Urinary bladder (tissue), 4 donors: ENCODE measurements at places on chromosomes 6 and 20.

- DNase-seq = no peak
Measured at GRCh38 chr6:441126-441920, 49.8 kb downstream of the IRF4 start.

DNA sequence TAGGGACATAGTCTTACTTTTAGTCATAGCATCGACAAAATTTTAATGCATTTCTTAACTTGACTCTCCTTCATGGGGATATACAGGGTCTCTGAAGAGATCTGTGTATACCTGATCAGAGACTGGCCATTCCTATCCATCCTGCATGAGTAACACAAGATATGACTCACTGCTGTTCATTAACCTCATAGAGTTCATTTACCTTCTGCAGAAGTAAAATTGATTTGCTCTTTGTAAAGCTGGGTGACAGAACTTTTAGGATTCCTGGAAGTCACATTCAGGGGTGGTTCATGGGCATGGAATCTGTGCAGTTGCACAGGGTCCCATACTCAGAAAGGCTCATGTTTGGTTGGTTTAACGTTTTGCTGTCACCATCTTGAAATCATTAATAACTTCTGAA lies 53.2 kb downstream of the PDE7B start:
- DNase-seq = no peak

DNA sequence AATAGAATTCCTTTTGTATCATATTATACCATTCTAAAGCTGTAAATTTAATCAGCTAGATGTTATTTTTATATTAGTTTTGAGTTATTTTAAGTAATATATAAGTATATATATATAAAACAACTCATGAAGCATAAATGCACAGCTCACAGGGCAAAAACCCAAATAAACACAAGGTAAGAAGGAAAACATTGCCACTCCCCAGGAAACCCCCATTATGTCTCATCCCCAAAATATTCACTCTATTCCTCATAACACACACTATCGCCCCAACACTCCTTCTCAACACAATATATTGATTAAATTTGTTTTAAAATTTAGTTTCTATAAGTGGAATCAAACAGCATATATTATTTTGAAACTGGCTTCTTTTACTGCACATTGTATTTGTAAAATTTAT lies 98.6 kb upstream of the FAM83B start:
- no peak for DNase-seq

DNA sequence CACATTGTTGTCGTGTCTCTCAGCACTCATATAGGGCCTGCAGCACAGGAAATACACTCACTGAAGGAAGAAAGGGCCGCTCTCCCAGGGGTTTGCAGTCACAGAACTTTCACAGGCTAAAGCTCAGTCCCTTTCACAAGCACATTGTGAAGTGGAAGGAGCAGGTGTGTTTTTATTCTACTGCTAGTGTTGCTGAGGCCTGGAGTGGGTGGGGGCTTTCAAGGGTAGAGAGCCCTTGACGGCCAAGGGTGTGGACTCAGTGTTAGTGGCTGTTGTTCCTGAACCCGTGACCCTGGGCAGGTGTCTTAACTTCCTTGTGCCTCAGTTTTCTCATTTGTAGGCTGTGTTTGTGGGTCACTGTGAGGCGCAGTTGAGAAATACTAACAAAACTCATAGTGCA lies 66.2 kb upstream of the SLC22A1 start:
- no peak for DNase-seq

DNA sequence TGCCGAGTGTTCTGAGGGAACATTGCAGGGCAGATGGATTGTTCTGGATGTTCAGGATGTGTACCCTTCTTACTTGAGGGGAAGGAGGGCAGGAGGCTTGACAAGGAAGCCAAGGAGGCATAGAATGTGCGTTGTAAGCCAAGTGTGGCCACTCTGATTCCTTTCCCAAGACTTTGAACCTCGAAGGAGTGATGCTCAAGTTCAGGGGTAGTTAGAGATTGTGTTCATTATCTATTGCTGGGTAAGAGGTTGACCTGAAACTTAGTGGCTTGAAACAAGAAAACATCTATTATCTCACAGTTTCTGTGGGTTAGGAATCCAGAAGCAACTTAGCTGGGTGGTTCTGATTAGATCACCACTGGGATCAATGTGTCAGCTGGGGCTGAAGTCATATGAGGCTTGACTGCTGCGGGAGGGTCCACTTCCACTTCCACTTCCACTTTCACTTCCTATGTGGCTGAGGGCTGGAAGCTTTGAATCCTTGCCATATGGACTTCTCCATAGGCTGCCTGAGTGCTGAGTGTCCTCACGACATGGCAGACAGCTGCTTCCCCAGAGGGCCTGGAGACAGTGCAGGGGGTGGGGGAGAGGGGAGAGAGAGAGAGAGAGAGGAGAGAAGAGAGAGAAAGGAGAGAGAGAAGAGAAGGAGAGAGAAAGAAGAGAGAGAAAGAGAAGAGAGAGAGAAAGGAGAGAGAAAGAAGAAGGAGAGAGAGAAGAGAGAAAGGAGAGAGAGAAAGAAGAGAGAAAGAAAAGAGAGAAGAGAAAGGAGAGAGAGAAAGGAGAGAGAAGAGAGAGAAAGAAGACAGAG lies 6.9 kb upstream of the CD40 start:
- DNase-seq = no peak

GRCh38 chr20:49595346-49595745 lies 27.4 kb upstream of the PTGIS start:
- no peak for DNase-seq

DNA sequence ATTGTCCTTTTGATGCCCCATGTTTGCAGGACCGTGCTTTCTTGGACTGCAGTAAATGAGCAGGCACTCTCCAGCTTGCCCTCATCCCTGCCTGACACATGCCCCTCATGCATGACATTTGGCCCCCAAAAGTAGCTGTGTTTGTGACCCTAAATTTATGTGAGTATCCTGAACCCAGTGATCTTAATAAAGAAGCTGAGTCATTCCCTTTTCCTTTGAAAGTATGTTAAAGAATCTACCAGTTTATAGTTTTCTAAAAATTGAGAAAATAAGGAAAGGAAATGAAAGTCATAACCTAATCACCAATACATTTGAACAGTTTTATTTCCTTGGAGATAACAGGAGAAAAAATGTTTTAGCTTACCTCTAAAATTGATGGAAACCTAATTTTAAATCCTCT lies 3.4 kb upstream of the SLC22A23 start:
- DNase-seq = no peak

DNA sequence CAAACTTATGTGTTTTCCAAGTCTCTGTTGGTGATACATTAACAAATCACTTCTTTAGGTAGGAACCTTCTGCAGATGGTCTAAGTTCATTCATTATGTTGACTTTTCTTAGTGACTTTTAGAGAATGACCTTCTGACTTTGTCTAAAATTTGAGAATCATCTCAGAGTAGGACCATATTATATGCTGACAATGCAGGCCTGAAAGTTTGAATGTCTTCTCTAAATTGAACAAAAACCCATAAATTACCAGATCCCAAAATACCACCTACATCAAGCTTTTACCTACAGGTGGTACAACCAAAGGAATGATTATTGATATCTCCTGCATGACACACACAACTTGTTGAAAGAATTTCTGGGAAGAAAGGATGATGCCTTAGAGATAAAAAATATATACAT lies 191.5 kb downstream of the SOD2 start:
- DNase-seq = no peak
